ENCODE measurements at places on chromosomes 16 and 17.

- DNase-seq, result no peak
These were observed 19.1 kb downstream of the GSPT1 start for GRCh38 chr16:11896486-11897176.

- no peak for DNase-seq
These were observed 19.2 kb upstream of the ZFHX3 start for GRCh38 chr16:73066927-73067670.

DNA sequence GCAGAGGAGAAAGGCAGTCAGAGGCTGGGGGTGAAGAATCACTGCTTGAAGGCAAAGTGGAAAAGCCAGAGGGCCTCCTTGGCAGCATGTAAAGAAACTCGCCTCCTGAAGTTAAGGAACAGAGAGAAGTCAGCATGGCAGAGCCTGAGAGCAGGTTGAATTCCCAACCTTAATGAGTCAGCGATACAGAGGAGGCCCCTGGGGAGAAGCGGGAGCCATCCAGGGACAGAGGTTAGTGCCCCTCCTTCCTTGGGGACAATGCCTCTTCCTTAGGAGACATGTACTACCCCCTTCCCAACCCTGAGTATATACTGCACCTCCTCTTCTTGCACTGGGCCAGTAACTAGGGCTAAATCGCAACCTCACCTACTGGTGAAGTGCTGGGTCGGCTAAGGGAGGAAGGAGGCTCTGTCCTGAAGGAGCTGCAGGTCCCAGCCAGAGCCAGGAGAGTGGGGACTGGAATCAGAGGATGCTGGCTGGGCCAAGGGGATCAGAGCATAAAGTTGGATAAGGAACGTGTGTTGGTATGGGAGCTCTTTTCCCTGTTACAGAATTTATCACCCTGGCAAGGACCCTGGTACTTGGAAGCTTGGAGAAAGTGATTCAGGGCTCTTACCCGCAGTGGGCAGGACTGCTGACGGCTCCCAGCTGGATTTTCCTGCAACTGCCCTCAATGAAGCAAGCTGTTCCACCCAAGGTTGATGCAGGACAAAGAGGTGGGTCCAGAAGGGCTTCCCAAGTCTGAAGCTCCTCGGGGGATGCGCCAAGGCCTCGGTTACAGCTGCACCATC, 5.4 kb upstream of the AANAT start:
- no peak for DNase-seq

DNA sequence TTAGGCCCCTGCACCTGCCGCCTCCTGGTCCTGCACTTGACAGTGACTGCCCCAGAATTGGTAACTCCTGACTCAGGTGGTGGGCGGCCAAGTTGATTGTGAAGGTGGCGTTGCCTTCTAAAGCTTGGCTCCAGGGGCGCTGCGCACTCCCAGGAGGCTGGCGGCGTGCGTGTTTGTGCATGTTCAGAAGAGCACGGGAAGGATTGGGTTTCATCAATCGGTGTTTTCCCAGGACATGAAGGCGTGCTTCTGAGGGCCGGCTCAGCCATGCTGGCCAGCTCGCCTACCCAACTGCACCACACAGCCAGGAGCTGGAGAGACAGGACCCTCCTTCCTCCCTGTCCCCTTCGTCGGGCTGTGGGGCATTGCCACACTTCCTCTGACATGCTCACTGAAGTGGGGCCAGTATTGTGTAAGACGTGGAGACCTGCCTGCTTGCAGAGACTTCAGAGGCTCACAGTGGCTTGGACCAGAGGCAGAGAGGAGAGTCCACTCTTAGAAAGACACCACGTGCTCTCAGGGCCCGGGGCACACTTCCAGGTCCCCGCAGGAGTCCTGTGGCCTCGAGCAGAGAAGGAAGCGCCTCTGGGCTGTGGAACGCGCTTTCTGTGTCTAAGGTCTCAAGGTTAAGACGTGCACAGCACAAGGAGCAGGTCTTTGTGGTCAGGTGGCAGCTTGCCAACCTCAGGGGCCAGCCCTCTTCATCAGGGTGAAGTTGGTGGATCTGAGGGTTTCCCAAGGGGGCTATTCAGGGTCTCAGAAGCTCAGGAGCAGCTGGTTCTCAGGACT, 2.8 kb downstream of the RAB40C start:
- no peak for DNase-seq

- no peak for DNase-seq
These were observed 8.0 kb downstream of the TAX1BP3 start for GRCh38 chr17:3660311-3660891.

DNA sequence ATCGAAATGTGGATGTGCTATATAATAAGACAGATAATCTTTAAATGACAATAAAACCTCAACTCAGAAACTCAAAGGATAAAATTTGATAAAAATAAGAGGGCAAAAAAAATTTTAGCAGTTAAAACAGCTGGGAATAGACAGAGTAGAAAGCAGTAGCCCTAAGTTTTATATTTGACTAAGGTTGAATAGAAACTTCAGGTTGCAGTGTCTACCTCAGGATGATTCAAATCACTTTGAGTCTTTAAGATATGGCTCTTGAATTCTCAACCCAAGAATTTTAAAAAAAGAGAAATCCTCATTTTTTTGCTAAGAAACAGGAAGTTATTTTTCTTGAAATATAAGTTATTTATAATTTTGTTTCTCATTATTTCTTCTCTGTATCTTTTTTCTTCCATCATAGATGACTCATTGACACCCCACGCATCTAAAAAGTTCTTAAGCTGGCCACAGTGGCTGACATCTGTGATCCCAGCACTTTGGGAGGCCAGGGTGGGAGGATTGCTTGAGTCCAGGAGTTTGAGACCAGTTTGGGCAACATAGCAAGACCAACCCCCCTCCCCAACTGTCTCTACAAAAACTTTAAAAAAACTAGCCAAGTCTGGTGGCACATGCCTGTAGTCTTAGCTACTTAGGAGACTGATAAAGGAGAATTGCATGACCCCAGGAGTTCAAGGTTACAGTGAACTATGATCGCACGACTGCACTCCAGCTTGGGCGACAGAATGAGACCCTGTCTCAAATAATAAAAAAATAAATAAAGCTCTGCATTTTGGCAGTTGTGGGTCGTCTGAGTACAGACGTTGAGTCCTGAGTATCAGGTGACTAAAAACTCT, 23.9 kb downstream of the NFAT5 start:
- DNase-seq, result no peak

GRCh38 chr17:77476931-77477805, 336.4 kb downstream of the SEC14L1 start:
- DNase-seq, result no peak

GRCh38 chr16:72211110-72211509, 39.2 kb upstream of the PMFBP1 start:
- DNase-seq, result no peak

GRCh38 chr17:79433379-79433778, 177.5 kb downstream of the RBFOX3 start:
- DNase-seq, result no peak

DNA sequence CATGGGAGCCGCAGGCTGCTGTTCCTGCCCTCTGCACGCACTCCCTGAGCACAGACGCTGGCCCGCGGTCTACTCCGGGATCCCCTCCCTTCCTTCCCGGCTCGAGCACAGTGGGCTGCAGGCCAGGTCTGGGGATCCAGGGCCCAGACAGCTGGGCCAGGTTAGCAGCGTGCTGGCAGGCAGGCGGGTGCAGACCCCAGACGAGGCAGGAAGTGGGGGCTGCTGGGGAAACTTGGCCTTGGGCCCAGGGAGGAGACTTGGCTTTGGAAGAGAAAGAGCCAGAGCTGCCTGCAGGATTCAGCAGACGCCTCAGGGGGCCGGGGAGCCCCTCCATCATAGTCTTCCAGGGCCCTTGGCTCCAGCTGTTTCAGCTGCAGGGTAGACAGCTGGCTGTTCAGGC, 30.2 kb upstream of the ABCC3 start:
- DNase-seq, result no peak

DNA sequence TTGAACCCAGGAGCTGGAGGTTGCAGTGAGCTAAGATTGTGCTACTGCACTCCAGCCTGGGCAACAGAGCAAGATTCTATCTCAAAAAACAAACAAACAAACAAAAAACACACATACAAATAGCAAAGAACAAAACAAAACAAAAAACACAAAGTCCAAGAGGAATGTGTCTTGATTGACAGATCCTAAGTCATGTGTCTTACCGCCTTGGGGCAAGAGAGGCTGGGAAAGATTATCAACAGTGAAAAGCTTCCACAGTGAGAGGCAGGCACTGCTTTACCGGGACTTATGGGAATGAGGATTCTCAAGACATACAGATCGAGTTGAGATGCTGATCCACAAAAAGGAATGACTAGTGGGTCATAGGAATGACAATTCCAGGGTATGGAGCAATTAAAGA, 62.7 kb upstream of the GAS7 start:
- DNase-seq, result no peak

- DNase-seq, result no peak
These were observed 191.8 kb downstream of the SNX29 start for GRCh38 chr16:12168074-12169000.

GRCh38 chr16:75042426-75043174, 43.8 kb downstream of the ZNRF1 start:
- DNase-seq, result no peak

DNA sequence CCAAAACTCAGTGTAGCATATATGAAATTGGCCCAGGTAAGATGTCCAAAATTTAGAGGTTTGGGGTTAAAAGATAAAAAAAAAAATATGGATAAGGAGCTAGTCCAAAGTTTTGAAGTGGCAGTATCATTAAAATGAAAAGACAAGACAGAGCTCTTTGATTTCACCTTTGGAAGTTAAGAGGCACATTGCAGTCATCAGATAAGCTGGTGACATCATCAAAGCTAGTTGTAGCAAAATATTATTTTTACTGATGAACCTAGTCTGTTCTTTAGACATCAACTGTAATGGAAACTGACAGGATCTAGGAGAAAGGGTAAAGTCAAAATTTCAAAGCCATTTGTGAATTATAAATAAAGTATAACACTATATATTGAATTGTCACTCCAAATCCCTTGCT, 603.7 kb upstream of the CDH8 start:
- no peak for DNase-seq

DNA sequence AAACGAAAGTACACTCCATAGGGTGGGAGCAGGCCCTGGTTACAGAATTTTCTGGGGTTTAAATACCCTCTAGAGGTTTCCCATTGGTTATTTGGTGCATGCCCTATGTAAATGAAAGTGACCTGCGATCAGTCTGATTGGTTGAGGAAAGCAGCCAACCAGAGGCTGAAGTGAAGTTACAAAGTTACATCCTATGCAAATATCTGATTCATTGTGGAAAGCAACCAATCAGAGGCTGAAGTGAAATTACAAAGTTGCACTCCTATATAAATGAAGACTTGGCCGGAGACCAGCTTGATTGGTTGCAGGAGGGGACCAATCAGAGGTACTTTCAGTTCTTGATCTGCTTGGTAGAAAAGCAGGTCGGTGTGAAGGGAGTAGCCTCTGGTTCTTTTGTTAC, 24.4 kb downstream of the NAA60 start:
- no peak for DNase-seq

- no peak for DNase-seq
These were observed at the start of gene RARA for GRCh38 chr17:40309031-40309948. Gene RARA (plus strand): TSS chr17:40309180. CDS start chr17:40331219, 22,039 bp downstream.

DNA sequence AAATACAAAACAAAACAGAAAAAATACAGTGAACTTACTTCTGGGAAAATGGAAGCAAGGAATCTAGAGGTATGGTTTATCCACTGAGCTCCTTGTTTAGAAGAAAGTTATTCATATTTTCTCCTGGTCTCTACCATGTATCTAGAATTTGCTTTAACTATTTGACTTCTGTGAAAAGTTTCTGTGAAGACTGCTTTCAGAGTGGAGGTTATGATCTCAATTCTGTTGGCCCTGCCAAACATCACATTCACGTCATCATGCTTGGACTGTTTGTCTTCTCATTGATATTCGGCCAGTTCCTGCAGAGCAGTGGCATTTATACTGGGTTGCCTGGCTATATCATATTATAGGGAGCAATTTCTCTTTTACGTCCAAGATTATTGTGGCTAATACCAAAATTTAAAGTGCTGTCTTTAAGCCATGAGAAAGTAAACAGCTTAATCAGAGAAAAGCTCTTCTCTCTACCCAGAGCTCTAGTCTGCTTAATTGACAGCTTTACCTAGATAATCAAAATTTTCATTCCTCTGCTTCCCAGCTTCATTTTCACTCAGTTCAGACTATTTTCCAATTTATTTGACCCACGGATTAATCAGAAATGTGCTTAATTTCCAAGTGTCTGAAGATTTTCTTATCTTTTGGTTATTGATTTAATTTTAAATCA, at the start of gene ABCA8:
ABCA8 (minus strand) TSS at position 212 of the 661 bp plus-strand sequence. CDS start 13,358 bp downstream, outside the sequence.
- DNase-seq, result no peak

GRCh38 chr16:89256651-89257254, 39.2 kb downstream of the ZNF778 start:
- no peak for DNase-seq

DNA sequence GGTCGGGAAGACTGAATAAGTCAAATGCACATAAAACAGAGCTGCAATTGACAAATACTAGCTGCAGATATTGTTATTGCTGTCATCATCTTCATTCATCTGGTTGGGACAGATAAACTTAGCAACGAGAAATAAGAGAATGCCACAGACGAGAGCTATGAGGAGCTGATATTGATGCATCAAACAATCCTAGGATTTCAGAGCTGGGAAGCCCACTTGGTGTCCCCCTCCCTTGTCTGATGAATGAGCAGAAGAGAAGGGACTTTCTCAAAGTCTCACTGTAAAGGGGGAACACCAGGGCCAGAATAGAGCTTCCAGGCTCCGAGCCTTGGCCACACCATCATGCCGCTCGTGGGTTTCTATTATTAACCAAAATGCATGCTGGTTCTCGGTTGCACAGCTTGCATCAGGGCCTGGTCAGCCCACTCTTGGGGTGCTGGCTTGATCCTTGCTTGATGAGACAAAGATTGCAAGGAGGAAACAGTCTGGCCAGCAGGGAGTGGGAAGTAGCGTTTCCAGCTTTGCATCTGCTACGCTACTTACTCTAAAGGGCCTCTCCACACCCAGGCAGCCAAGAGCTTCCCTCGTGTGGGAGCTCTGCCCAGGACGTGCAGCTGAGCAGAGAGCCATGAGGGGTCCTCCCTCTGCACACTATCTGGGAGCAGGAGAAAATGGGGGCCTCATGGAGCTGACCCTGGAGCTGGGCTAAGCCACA, 28.4 kb upstream of the EMP2 start:
- no peak for DNase-seq

DNA sequence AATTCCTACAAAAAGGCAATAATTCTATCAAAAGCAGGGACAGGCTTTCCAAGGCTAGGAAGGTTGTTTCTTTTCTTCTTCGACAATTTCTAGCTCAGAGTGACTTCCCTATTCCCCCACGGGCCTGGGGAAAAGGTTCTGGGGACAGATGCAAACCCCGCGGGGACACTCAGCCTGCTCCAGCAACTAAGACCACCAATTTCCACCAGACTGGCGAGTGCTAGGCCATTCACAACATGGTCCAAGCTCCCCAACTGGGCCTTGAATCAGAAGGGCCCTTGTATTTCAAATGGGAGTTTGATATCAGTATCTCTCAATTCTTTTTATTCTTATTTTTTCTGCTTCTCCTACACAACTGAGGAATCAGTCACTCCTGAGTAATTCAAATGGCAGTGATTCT, 86.7 kb downstream of the USP31 start:
- DNase-seq, result no peak

GRCh38 chr16:12311877-12312276, 335.3 kb downstream of the SNX29 start:
- no peak for DNase-seq

- no peak for DNase-seq
These were observed 24.7 kb downstream of the SSH2 start for GRCh38 chr17:29905086-29905878.

GRCh38 chr17:83186751-83187421, 107.5 kb downstream of the METRNL start:
- DNase-seq, result no peak

GRCh38 chr16:66886321-66886720, 6.0 kb downstream of the PDP2 start:
- no peak for DNase-seq

GRCh38 chr16:4806280-4806679, 3.8 kb upstream of the ROGDI start:
- no peak for DNase-seq

- DNase-seq, result no peak
These were observed 14.6 kb downstream of the CRLF3 start for GRCh38 chr17:30809867-30810266.
